ENCODE measurements at places on chromosomes 7 and 10. TPM values are rescaled to one million over a fixed set of nuclear protein-coding genes. Genes with fewer than 3 reads are reported as not detected.

GPR146 gene
- 2.4 TPM for total RNA-seq

DNA sequence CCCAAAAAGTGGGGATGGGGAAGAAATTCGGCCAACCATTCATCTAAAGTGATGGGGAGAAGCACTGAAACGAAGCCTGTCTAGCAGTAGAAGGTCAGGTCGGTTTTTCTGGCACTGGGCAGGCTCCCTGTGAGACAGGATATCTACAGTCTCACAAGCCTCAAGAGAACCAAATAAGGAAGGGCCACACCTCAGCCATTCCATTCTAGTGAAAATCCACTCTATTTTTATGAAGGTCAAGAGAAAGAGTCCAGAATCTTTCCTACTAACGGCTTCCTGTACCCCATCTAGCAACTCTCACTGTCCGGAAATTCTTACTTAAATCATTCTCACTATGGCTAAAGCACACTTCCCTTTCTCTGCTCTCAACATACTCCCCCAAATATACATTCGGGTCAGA lies 267.1 kb downstream of the PRPF18 start:
- no peak for ATAC-seq

DNA sequence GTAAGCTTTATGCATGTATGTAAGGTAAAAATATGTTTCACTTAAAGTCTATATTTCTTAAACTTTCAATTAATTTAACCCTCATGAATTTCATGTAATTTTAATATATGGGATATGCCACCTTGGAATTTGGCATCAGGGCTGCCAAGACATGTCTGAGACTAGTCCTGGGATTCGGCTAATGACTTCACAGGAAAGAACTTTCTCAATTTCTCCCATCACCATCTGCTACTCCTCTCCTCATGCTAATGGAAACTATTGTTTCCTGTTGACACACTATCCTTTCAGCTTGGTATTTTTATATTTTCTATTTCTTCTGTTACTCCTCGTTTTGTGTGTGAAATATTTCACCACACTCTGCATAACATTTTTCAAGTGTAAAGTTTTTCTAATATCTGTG lies 205.9 kb downstream of the ARL4A start:
- no peak for ATAC-seq

DNA sequence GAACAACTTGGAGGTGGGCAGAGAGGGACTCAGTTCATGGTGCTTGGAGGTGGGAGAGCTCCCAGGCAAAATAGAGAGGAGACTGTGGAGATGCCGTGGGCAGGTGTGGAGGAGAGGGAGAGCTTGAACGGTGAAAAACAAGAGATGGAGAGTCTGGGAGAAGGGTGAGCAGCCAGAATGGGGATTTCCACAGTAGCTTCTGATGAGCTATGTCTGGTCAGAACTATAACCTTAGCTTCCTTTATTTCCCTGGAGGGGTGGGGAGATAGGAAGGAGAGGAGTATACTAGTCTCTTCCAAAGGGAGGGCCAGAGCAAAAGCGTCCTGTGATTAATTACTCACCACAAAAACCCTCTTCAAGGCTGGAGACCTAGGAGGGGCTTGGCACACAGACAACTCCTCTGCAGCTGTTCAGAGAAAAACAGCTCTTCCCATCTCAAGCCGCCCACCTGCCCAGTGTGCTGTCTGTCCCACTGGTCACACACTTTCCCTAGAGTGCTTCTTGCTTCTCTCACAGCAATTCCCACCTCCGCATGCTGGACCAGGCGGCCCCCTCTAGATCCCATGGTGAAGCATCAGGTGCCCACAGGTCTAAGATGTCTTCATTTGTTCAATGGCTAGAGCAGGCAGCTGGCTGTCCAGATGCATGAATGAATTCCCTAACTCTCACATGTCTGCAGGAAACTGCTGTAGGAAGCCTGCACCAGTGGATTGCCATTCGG lies 41.9 kb downstream of the TAS2R41 start:
- no peak for ATAC-seq

- ATAC-seq = no peak
Measured at GRCh38 chr10:118809357-118810220, 54.8 kb upstream of the CACUL1 start.

DNA sequence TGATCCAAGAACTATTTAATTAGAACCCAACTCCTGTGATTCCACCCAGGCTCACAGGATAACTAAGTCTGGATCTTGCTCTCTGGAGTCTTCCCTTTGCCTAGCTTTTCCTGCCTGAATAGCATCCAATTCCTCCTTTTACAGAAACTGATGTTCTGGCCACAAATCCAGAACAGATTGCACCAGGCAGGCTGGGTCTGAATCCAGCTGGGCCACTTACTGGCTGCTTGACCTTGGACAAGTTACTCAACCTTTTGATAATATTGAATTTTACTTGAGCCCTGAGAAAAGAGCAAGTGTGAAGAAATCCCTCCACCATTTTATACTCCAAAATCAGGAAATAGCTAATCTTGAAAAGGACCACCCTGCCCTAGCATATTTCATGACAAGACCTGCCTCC lies 55.5 kb upstream of the SLC35G1 start:
- ATAC-seq = no peak

- ATAC-seq = no peak
Measured at GRCh38 chr7:157407512-157408257, 70.9 kb downstream of the DNAJB6 start.

Measured in motor neuron (in vitro differentiated cells).